NAMALWA (cell line): ENCODE measurements at places on chromosomes 2 and 18.
A peak's percentile ranks its signal among the peaks of the same experiment; 100 is the strongest.

GRCh38 chr18:6810191-6810590 is 80.7 kb downstream of the ARHGAP28 start:
- no peak for DNase-seq

GRCh38 chr2:1607971-1608688 is 136.2 kb downstream of the PXDN start:
- DNase-seq = no peak

GRCh38 chr18:21359746-21360145 is 117.7 kb downstream of the GREB1L start:
- no peak for DNase-seq

DNA sequence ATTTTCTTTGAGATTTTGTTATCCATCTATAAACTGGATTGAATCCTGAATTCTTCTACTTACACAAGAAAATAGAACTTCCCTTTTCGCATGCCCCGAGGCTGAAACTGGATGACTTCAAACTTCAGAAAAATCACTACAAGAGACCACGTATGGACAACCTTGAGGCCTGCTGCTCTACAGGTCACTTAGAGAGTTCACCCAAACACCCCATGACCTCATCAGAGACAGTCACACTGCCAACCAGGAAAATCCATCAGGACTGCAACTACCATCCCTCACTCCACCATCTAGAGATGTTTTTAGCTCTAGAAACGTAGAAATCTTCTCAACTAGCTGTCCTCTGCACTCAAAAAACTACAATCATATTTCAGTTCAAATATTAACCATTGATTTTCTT is 18.6 kb upstream of the GPC1 start:
- DNase-seq = no peak

DNA sequence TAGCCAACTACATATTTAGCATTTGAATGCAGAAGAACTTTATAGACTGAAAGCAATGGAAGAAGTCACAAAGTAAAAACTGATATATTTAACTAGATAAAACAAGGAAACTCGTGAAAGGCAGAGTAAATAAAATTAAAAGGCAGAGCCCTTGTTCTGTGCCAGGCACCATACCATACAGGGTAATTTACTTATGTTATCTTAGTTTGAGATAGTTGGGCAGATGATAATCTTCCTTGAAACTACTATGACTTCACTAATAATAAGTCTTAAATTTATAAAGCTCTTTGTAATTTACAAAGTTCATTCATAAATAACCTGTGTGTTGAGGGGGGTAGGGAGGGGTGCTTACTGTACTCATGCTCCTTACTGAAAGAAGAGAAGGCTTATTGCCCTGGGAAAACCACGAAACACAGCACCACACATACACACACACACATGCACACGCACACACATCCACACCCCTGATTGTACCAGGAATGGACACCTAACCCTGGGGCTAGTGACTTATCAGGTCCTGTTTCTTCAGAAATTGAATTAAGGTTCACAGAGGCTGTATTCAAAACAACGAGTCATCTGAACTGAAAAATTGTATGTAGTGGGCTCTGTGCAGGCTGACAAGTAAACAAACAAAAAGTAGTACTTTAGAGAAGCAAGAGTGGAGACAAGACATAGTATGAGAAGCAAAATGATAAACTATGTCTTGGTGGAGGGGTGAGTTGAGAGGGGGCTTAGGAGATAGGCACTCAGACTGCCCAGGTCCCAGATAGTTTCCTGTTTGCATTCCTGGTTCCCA is 38.1 kb downstream of the AGFG1 start:
- no peak for DNase-seq

DNA sequence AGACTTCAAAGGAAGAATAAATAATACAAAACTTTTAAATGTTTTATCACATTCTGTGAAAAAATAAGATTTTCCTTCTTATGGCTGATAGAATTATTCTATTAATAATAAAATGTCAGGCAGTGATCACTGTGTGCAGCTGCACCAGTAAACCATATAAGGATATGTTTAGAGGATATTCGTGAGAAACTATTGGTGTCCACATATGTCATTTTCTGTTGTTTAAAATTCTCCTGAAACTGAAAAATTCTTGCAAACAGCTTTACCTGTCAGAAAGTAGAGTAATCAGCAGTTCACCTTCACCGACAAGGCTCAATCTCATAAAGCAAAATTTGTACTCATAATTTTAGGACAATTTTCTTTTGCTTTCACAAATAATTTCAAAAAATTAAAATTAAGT is 170.1 kb upstream of the KCNH7 start:
- DNase-seq = no peak

DNA sequence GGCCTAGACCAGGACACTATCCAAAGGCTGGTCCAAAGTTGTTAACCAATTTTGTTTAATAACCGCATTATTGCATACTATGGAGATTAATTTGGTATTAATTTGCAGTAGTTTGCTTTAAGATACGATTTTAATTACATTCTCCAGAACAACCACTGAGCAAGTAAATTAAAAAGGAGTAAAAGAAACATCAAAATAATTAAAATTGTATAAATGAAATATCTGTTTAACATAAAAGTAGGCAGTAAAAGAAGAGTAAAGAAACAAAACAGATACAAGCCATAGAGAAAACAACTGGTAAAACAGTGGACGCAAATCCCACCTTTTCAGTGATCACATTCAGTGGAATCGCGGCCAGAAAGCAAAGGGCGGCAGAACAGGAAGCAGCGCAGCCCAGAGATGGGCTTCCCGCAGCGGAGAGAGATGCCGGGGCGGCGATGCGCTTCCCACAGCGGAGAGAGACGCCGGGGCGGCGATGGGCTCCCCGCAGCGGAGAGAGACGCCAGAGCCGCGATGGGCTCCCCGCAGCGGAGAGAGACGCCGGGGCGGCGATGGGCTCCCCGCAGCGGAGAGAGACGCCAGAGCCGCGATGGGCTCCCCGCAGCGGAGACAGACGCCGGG is 176.8 kb downstream of the RTP5 start:
- DNase-seq = no peak

DNA sequence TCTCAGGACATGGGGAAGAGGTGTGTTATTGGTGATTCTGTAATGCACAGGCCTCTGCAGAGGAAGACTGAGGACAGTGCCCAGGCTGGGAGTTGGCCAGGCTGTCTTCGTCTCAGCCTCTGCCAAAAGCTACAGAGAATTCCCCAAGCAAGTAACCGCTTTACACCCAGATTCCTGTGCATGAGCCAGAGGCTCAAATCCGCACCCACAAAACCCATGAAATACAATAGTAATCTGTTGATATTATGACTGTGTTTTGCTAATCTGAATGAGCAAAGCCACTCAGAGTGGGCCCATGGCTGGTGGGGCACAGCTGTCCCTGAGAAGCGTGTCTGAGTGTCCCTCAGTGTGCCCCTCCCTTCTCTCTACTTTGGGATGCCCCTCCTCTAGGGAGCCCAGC is 149.5 kb upstream of the PXDN start:
- no peak for DNase-seq

DNA sequence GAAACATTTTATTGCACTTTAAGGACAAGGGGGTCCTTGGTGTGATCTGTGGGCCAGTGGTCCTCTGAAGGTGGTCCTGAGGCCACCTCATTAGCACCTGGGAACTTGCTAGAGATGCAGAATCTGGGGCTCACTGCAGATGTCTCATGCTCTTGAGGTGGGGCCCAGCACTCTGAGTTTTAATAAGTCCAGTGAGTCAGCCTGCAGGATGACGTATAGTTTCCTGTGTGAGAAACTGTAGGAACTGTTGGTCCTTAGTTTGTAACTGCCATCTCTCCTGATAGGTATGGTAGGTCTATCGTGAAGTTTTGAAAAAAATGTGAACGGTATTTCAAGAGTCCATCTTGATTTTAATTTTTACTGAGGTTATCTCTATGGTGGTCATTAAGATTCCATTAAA is 2.8 kb downstream of the TRPM8 start:
- DNase-seq = no peak

- DNase-seq = no peak
Measured at GRCh38 chr2:3956892-3957291, 253.5 kb downstream of the DCDC2C start.

DNA sequence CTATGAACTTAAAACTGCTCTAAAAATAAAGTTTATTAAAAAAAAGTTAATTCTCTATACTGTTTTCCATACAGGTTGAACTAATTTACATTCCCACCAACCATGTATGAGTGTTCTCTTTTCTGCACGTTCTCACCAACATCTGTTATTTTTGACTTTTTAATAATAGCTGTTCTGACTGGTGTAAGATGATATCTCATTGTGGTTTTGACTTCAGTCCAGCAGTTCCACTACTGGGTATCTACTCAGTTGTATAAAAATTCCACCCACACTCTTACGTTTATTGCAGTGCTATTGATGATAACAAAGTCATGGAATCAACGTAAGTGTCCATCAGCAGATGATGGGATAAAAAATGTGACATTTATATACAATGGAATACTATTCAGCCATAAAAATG is 33.7 kb downstream of the SPAG16 start:
- DNase-seq = no peak

DNA sequence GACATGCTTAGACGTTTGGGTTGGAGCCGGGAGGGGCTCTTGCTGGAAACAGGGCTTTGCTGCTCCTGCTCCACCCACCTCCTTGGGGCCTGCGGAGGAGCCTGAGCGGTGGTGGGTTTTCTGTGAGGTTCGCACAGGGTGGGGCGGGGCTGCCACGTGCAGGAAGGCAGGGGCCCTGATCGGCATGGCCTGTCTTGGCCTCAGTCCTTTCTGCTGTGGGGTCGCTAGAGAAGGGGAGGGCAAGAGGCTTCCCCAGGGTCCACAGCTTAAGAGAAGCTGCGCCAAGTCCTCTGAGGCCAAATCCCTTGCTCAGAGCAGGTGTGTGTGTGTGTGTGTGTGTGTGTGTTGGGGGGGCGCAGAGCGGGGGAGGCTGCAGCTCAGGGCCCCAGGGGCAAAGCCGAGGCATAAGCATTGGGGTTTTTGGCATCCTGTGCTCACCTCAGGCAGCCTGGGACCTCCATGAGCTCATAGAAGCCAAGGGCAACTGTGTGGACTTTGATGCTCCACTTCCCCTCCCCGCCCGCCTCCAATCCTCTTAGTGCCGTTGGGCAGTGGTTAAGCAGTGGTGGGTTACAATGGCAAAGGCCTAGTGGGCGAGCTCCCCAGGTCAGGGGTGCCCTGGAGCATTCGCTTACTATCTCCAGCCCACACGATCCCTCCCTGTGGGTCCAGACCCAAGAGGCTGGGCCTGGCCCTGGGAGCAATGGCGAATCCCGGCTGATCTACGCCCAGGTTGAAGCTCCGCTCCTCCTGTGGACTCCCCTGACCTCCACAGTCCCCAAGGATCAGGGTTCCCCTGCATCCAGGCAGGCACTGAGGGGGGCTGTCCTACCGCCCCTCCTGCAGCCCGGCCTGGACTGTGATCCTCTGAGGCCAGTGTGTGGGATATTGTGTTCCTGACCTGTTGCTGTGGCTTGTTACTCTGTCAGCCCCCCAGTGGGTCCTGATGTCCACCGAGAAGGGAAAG is 28.9 kb downstream of the TOGARAM2 start:
- no peak for DNase-seq

DNA sequence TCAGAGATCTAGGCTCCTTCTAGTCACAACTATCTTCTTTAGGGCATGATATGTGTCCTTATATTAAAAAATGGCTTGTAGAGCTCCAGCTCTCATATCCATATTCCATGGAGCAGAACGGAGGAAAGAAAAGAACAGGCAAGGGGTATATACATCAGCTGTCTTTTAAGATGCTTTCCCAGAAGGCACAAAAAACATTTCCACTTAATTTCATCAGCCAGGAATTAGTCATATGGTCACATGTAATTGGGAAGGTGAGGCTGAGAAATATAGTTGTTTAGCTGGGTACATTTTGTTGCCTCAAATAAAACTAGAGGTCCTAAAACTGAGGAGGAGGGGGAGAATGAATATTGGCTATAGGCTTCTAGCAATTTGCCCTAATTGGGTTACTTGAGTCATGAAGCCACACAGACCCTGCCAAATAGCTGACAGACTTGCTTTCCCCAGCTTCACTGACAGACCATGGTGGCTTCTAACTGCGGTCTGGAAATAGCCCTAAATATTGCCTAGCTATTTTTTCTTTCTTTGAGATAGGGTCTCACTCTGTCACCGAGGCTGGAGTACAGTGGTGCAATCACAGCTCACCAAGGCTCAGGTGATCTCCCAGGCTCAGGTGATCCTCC is 20.0 kb downstream of the MAIP1 start:
- DNase-seq = no peak

GRCh38 chr2:26523750-26524149 is 45.8 kb upstream of the OTOF start:
- no peak for DNase-seq

DNA sequence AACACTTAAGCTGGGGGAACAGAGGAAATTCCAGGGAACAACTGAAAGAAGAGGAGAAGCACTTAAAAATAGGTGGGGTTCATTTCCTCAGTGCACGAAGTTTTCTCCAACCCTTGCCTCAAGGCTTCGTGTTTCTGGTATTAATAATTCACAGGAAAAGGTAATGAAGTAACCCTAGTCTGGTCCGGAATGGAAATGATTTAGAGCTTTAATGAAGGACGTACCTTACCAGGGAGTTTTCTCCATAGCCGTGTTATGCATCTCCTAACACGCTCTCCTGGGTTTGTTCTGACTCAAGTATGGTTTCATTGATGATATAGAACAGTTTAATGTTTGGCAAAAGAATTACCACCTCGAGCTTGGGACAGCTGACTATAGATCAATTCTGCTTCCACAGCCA is 214.2 kb downstream of the MTX2 start:
- DNase-seq = no peak

- DNase-seq = no peak
Measured at GRCh38 chr2:9965119-9965822, 13.8 kb downstream of the GRHL1 start.

GRCh38 chr2:217695033-217695520 is 307.7 kb downstream of the TNS1 start:
- no peak for DNase-seq

DNA sequence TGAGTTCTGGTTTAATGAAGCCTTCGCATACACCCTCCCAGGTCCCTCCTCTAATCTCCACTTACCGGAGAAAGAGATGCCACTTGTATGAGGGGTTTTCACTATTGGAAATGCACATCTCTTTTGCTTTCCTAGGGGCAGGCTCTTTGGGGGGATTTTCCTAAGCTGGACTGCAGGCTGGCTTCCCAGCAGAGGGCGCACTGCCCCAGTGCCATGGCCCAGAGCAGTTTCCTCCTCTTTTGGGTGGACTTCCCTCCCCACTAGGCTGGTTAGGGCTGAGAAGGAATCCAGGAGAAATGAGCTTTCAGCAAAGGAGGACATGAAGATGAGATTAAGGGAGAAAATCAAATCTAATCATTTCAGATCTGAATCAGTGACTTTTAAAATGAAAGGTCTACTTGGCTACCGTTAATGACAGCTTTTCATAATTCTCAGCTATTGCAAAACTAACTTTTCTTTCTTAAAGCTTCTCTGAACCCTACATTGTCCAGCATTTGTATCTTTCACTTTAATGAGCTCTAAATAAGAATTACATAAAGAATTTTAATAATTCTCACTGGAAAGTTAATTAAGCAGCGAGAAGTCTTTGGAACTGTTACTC is 784.1 kb upstream of the FANCL start:
- peak; percentile 49 for DNase-seq
